ENCODE measurements at places on chromosomes 12 and 14.

DNA sequence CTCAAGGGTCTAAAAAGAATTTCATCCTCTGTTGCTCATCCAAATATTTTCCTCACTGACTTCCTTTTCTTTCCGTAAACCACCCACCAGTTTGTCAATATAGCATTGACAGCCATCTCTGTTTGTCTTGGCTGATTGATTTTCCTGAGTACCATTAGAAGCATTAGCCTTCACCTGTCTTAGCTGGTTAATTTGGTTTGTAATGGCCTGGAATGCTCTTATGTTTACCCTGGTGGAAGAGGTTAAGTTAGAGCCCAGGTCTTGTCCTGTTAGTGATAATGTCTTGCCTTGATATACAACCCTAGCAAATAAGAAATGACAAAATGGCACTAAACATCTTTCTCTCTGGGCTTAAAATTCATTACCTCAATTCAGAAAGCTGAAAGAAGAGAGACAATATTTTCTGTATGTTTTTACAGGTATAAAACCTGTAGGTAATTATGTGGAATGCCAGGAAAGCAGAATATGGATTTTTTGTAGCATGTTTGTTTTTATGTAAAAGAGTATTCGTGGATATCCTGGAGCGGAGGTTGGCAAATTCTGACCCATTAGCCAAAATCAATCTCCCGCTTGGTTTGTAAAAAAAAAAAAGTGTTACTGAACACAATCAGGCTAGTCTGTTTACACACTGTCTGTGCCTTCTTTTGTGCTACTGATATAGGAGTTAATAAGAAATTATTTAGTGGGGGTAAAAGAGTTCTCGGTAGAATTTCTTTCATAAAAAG is 224.4 kb upstream of the DAAM1 start:
- no peak for DNase-seq

GRCh38 chr14:60348211-60348610 is 99.2 kb downstream of the PPM1A start:
- no peak for DNase-seq

GRCh38 chr12:49019443-49020324 is 1.1 kb upstream of the PRKAG1 start:
- no peak for DNase-seq

DNA sequence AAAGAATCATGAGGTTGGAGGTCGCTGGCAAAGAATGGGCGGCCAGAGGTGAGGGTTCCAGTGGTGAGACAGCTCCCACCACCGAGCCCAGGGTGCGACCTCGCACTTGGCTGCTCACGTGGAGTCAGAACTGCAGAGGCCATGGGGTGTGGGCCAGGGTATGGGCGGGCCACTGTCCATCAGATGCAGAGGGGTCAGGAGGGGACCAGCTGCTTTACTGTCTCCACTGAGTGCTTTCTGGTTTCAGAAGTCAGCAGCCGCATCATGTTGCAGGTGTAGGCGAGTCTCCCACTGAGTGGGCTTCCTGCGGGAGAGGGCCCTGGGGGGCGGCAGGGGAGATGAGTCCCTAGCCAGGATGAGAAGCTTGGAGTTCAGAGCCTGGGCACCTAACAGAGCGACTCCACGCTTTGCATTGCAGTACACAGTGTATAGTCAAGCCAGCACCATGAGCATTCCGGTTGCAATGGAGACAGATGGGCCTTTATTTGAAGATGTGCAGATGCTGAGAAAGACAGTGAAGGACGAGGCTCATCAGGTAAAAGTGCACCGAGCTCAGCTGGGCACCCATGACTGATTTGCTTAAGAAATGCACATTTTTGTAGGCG is 46.9 kb upstream of the DYNC1H1 start:
- DNase-seq = no peak

DNA sequence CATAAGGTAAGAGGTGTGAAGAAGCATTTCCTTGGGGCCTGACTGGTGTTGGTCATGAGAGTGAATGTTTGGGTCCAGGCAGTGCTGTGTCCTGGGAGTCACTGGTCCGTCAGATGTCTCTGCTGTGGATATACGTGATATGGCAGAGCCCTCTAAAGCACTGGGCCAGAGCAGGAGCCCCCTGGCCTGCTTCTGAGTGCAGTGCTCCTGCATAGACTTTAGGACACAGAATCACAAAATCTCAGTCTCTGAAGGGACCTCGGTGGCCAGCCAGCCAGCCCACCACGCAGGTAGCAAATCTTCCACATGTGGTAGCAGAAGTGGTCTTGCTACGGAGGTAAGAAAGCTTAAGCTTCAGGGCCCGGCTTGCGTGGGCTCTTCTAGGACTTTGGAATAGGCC is 18.5 kb upstream of the AQP2 start:
- DNase-seq = no peak

DNA sequence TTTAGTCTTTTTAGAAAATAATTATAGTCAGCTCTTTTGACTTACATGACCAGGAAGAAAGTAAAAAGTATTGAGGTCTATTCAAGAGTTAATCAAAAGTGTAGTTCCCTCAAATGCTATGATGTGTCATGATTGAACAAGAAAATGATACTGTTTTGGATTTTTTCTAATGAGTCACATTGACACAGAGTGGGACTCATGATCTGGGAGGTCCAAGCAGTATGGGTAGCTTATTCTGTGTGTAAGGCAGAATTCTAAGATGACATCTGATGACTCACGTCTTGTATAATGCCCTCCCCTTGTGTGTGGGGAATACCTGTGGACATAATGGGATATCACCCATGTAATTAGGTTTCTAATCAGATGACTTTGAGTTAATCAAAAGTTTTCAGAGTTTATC is 178.1 kb upstream of the DDHD1 start:
- DNase-seq = no peak

GRCh38 chr12:112716099-112717093 is 75.2 kb upstream of the RPH3A start:
- DNase-seq = no peak

- DNase-seq = no peak
Measured at GRCh38 chr14:68113343-68113930, 293.9 kb downstream of the RAD51B start.

DNA sequence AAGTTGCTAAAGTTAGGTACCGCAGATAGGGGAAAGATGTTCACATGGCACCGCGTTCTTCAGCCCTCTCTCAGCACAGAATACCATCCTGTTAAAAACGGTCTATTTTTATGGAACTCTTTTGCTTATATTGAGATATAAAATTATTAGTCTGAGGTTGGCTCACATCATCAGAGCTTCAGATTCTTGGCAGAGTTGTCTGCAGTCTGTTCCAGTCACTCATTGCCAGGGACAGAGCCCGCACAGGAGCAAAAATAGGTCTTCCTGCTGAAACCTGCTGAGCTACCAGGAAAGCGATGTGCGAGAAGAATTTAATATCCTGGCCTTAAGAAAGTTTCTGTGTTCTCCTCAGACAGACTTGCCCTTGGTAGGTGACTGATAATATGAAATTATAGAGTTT is 249.8 kb downstream of the VRK1 start:
- DNase-seq = no peak

- no peak for DNase-seq
Measured at GRCh38 chr12:47900131-47901062, 4.4 kb downstream of the VDR start.
